ENCODE measurements at places on chromosomes 11 and 22.
A peak's percentile ranks its signal among the peaks of the same experiment; 100 is the strongest.

GRCh38 chr11:20926799-20927540, 257.6 kb downstream of the NELL1 start:
- DNase-seq, result peak; percentile 62

GRCh38 chr11:45250035-45250718, 36.0 kb downstream of the SYT13 start:
- peak; percentile 52 for DNase-seq

- DNase-seq, result no peak
These were observed 2.7 kb upstream of the PPARA start for GRCh38 chr22:46147471-46148267.

DNA sequence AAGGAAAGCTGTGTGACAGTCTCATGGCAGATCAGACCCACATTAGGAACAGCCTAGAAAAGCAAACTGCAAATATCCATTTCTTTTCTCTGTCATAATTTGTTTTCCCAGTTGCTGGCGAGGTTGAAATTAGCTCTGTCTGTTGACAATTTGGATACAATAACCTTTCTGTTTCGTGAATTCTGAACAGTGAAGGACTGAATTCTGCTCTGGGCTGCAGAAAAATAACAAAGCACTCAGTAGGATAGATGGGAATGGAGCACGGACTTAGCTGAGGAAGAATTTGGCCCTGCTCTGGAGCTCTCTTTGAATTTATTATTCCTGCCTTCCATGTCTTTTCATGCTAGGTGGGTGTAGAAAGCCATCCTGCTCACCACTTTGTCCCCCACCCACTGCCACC, 140.3 kb downstream of the RRAS2 start:
- DNase-seq, result no peak

GRCh38 chr11:69500285-69501120, 19.0 kb downstream of the LINC01488 start:
- no peak for DNase-seq

All from COR-L47 (cell line).